ENCODE measurements at places on chromosomes 3 and 15. TPM values are rescaled to one million over a fixed set of nuclear protein-coding genes. Genes with fewer than 3 reads are reported as not detected.

Gene ZNF639
- total RNA-seq = 43.8 TPM

DNA sequence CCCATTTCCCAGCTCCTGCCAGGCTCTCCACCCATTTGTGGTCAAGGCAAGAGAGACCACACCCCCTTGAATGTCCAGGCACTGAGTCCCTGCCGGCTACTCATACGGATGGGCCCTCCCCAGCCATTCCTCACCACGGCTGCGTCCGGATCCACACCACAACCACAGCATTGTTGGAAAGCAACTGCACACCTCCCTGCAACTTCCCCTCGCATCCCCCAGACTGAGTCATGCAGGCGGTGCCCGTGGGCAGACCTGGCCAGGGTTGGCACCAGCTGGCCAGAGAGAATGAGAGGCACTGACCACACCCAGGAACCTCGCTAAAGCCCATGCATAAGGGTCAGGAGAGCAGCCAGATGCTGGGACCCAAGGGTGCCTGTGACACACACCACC lies 30.5 kb downstream of the LOXL1 start:
- no peak overlapping the region for H3K4me3 ChIP-seq
- no peaks in the 10 kb centered on the region for H3K27me3 ChIP-seq
- peaks cover 37% of the 10 kb centered on the region for H3K4me1 ChIP-seq

Gene SLCO3A1
- 13.8 TPM for total RNA-seq

- DNase-seq = no peak
- peak overlapping the region; percentile 10 for H3K27ac ChIP-seq
- H3K36me3 ChIP-seq = no peaks in the 10 kb centered on the region
- H3K4me3 ChIP-seq = no peak overlapping the region
- H3K4me1 ChIP-seq = peaks cover 7% of the 10 kb centered on the region
These were observed 130.2 kb upstream of the COL8A1 start for GRCh38 chr3:99508191-99508590.

Gene MORC1
- total RNA-seq = 0.22 TPM

Gene ATOSA
- total RNA-seq = 64.5 TPM

Gene FBXW12
- not detected for total RNA-seq

Gene CKMT1A
- total RNA-seq = not detected

Gene SLC22A13
- not detected for total RNA-seq

DNA sequence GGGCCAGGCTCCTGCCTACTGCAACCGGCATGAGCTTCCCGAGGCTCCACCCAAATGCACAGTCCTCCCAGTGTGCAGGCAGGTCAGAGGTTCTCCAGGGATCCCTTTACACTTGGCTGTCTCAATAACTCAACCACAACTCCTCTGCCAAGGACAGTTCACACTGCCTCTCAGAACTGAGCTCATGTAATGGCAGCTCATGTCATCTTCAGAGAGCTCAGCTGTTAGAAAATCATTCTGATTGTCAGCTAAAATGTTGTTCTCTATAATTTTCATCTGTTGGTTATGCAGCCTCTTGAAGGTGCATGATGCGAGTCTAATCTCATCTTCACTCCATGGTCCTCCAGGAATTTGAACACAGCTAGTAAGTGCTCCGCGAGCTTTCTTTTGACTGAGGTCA lies 76.7 kb downstream of the SST start:
- H3K4me1 ChIP-seq = no peaks in the 10 kb centered on the region
- H3K27ac ChIP-seq = no peak overlapping the region
- no peak overlapping the region for H3K4me3 ChIP-seq
- no peaks in the 10 kb centered on the region for H3K36me3 ChIP-seq
- DNase-seq = no peak

GRCh38 chr15:82530606-82531379 lies 9.5 kb downstream of the RPS17 start:
- H3K4me3 ChIP-seq = no peak overlapping the region
- no peak overlapping the region for H3K27ac ChIP-seq
- DNase-seq = peak; percentile 53
- peaks cover 37% of the 10 kb centered on the region for H3K36me3 ChIP-seq
- no peaks in the 10 kb centered on the region for H3K27me3 ChIP-seq

- no peak for DNase-seq
- H3K27ac ChIP-seq = no peak overlapping the region
- no peaks in the 10 kb centered on the region for H3K36me3 ChIP-seq
- no peaks in the 10 kb centered on the region for H3K27me3 ChIP-seq
These were observed 27.0 kb downstream of the ALDH1A2 start for GRCh38 chr15:58038426-58039078.

GRCh38 chr15:96495386-96495785 lies 164.9 kb downstream of the NR2F2 start:
- no peaks in the 10 kb centered on the region for H3K4me1 ChIP-seq
- no peaks in the 10 kb centered on the region for H3K27me3 ChIP-seq
- no peak overlapping the region for H3K4me3 ChIP-seq
- DNase-seq = no peak
- H3K36me3 ChIP-seq = no peaks in the 10 kb centered on the region
- no peak overlapping the region for H3K27ac ChIP-seq

DNA sequence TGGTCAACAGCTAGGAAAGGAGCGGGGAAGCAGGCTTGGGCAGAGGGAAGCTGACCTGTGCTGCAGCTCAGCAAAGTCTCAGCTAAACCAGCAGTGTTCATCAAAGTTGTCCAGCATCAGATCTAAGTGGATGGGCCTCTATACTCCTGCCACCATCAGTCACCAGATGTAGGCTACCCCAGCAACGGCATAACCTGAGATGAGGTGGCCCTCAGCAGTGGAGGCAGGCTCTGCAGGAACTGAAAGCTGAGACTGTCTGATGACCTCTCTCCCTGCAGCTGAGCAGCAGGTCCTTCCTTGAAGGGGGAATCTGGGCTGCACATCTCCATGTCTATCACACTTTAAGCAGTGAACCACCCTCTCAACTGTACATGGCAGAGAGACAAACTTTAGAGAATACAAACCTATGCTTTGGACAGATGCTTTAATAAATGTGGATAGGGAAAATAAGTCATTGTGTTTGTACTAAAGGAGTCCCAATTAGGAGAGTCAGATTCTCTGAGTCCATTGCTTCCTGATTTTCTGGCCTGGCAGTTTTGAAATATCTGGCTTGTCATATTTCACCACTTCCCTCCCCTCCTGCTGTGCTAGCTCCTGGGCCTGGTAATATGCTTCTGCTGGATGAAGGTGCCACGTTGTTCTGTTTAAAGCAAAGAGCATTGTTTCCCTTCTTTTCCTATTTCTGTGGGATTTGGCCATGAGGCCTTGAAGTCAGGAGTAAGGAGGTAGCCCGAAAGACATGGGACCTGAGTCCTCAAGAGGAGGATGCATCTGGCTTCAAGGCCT lies 11.1 kb upstream of the PSTPIP1 start:
- H3K27me3 ChIP-seq = no peaks in the 10 kb centered on the region
- H3K4me1 ChIP-seq = peaks cover 3% of the 10 kb centered on the region
- H3K27ac ChIP-seq = no peak overlapping the region

Gene ROPN1
- total RNA-seq = not detected

DNA sequence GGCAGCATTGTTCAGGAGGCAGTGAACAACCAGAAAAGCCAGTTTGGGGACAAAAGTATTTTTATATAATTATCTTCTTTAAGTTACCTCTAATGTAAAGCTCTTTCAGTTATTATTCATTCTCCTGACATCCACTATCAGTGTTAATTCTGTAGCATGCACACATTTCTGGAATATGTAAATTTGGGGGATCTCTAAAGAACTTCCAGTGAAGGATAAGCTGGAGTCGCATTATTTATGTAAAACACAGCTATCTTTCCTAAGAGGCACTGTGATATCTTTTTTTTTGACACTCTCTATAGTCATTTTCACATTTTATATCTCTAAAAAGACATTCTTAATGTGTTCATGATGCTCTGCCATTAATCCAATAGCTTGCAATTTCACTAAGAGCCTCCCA lies 26.7 kb downstream of the SATB1 start:
- H3K4me1 ChIP-seq = no peaks in the 10 kb centered on the region
- no peak overlapping the region for H3K4me3 ChIP-seq
- H3K27ac ChIP-seq = no peak overlapping the region
- DNase-seq = no peak
- H3K36me3 ChIP-seq = no peaks in the 10 kb centered on the region
- no peaks in the 10 kb centered on the region for H3K27me3 ChIP-seq

DNA sequence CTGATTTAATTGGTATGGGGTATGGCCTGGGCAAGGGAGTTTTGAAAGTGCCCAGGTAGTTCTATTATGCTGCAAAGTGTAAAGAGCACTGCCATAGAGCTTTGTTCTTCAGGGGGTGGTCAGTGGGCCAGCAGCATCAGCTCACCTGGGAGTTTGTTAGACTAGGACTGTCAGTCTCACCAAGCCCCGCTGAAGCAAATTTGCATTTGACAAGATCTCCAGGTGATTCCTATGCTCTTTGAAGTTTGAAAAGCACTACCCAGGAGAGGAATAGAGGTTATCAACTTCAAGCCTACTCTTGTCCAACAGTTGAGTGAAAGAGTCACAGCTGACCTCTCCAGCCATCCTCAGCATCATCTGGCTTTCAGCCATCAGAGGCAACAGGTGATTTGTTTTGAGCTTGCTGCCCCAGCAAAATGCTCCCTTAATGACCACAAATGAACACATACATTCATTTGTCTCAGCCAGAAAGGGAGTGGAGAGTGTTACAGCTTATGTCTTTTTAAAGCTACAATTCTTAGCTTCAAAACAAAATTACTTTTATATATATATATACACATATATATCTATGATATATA lies 8.0 kb downstream of the ZSCAN2 start:
- no peaks in the 10 kb centered on the region for H3K36me3 ChIP-seq
- no peaks in the 10 kb centered on the region for H3K27me3 ChIP-seq
- no peak overlapping the region for H3K27ac ChIP-seq
- H3K4me3 ChIP-seq = no peak overlapping the region
- no peaks in the 10 kb centered on the region for H3K4me1 ChIP-seq
- DNase-seq = no peak

GRCh38 chr15:58608129-58608590 lies 141.3 kb downstream of the ADAM10 start:
- H3K4me3 ChIP-seq = no peak overlapping the region
- no peaks in the 10 kb centered on the region for H3K27me3 ChIP-seq
- H3K4me1 ChIP-seq = no peaks in the 10 kb centered on the region
- H3K36me3 ChIP-seq = no peaks in the 10 kb centered on the region
- H3K27ac ChIP-seq = no peak overlapping the region

GRCh38 chr3:98014268-98014585 lies 20.9 kb downstream of the GABRR3 start:
- no peaks in the 10 kb centered on the region for H3K36me3 ChIP-seq
- H3K27me3 ChIP-seq = no peaks in the 10 kb centered on the region
- no peak overlapping the region for H3K27ac ChIP-seq
- no peaks in the 10 kb centered on the region for H3K4me1 ChIP-seq
